Activated naive CD8-positive, alpha-beta T cell treated with anti-CD3 and anti-CD28 coated beads, Interleukin-2, amount 50 U/mL, for 24 hours (primary cell): ENCODE measurements at places on chromosomes 1 and 21.

DNA sequence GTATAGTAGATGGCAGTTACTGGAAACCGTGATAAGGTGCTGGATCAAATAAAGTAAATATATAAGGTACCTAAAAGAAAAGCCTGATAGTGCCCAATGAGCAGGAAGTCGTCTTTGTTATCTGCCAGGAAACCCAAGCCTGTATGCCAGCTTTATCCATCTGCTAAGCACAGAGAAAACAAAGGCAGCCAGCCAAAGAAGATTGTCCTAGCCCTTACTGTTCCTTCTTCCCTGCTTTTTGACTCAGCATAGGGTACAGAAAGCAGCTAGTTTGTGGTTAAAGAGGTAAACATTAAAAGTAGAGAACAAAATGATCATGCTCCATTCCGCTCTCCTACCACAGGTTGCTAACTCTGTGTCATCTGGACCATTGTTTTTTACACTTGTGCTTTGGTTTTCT lies 10.1 kb downstream of the KRTAP22-2 start:
- DNase-seq: no peak

GRCh38 chr1:228148196-228148861 lies 1.4 kb upstream of the GJC2 start:
- no peak for DNase-seq

GRCh38 chr1:77200806-77201205 lies 18.4 kb downstream of the PIGK start:
- no peak for DNase-seq

GRCh38 chr1:207071426-207071825 lies 17.2 kb upstream of the C4BPB start:
- no peak for DNase-seq

GRCh38 chr1:60277269-60277668 lies 203.7 kb upstream of the C1orf87 start:
- no peak for DNase-seq

DNA sequence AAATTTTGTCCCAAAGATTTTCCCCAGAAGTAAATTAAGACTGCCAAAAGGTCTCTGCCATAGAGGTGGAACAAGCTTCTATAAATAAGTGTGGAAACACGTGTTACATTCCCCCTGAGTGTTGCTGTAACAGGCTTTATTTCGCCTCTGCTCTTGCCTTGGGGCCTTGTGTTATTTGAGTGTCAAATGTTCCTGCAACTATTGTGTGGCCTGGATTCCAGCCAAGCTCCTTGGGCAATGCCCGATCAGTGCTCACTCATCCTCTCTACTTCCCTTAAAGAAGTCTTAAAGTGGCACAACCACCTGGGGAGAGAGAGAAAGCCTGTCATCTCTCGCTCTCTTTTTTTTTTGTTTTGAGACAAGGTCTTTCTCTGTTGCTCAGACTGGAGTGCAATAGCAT lies 156.7 kb downstream of the NR5A2 start:
- no peak for DNase-seq

DNA sequence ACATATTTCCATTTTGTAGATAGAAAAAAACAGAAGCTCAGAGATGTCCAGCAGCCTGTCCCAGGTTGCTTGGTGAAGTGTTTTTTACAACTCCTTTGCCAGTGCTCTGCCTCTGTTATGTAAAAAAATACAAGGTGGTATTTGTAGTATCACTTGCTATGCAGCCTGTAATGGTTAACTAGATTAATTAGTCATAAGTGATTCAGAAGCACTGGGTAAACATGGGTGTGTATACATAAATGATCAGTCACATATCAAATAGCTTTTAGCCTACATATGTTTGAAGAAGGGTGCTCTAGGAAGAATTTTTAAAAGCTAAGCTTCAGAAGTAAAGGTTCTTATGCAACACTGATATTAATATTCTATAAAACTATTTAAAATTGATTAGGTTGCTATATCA lies 70.0 kb upstream of the MAGI3 start:
- DNase-seq: no peak

GRCh38 chr1:33031506-33031905 lies 5.2 kb downstream of the AK2 start:
- no peak for DNase-seq

DNA sequence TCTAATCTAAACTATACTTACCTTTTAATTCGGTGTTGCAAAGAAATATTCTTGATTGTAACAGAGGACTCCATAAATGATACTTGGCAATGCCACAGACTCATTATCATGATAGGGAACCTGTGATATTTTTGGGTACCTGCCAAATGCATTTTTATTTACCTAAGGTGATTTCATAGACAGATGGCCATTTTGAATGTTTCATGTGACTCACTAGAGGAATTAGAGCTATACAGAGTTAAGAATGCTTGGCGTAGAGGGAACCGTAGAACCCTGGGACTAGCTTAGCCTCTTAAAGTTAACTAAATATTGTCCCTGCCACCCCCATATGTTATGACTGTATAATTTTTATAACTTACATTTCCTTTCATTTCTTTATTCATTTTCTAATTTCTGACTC lies 136.1 kb downstream of the DISP1 start:
- no peak for DNase-seq

- DNase-seq: no peak
These were observed 17.4 kb downstream of the PLOD1 start for GRCh38 chr1:11951901-11952300.

DNA sequence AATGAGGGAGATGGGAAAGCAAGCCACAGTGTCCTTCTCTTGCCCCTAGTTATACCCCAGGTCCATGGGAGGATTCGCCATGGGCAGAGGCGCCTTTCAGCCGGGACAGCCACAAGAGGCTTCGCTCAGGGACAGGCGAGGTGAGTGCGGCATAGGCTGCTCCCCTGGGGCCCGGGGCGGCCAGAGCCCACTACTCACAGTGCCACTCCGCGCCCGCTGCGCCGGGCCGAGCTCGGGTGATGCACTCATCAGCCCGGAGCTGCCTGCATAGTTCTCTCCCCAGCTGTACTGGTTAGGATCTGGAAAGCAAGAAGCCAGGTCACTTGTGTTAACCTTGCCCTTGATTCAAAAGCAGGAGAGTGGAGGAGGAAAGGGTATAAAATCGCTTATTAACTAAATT lies 8.4 kb downstream of the PANK4 start:
- DNase-seq: no peak
